NCI-H146 (cell line): ENCODE measurements at places on chromosomes 7 and 10.

DNA sequence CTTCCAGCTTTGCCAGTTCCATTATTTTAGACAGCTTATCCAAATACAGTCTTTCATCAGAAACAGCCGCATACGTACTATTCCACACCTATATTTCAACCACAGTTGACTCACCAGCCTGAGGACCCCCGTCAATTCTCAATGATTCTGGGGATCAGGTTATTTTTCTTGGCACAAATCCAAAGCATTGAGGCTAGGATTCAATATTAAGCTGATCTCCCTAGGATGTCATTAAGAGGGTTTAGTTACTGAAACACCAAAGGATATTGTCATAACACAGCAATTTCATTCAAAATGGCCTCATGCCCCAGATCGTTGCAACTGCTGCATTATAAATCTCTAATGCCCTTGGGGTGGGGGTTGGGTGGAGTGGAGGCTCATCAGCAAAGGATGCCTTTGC is 214.6 kb downstream of the PTEN start:
- DNase-seq = no peak

DNA sequence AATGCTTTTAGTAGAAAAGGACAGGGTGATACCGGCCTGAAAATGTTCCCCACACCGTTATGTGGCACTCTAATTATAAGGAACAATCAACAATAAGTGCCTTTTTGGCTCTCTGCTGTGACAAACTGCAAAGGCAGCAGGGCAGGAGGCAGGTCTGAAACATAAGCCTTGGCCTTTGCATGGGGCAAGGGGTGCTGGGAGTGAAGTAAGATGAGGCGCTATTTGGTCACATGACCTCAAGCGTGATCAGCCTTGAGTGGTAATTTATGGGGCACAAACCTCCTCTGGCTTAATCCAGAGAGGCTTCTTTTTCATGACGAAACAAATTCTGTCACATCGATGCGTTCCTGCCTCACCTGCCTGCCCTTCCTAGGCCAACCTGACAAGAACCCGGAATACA is 202.7 kb downstream of the TAX1BP1 start:
- no peak for DNase-seq

- DNase-seq = no peak
These were observed 38.2 kb downstream of the PPP1R3A start for GRCh38 chr7:113880559-113880958.

DNA sequence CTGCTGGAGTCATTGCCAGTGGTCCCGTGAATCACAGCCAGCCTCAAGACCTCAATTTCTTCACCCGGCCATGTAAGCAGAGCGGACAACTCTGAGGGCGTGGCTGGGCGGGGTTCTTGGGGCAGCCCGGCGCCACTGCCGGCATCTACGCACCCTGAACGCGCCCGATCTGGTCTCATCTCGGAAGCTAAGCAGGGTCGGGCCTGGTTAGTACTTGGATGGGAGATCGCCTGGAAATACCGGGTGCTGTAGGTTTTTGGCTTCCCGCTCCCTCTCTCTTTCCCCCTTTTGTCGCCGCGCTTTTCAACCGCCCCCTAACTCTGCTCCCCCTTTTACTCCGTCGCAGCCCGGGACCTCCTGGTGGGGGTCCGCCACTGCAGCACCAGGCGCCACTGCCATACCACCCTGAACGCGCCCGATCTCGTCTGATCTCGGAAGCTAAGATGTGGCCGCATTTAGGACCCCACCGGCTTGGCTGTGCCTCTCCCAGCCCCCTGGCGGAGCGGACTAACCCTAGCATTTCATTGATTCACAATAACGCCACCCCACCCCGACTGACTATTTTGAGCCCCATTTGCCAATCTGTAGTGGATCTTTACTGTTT is 25.3 kb downstream of the GARIN1A start:
- DNase-seq = no peak

- no peak for DNase-seq
These were observed 370.0 kb upstream of the GHITM start for GRCh38 chr10:83769281-83769820.

GRCh38 chr10:78199005-78199725 is 165.5 kb downstream of the RPS24 start:
- peak; percentile 42 for DNase-seq

DNA sequence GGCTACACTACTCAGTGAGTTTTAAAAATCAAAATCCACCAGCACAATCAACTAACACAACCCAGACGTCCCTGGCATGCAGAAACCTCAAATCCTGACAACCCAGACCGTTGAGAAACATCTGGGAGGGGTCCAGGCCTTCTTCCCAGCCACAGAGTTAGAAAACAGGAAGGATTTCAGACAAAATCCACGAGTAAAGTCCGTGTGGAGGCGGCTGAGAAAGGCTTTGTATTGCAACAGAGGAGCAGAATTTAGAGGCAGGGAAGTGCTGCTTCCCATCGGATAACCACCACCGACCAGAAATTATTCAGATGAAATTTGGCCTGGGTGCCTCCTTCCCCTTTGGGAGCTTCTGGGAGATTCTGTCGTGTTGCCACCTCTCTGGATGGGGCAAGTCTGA is 61.5 kb downstream of the TNS3 start:
- DNase-seq = no peak

DNA sequence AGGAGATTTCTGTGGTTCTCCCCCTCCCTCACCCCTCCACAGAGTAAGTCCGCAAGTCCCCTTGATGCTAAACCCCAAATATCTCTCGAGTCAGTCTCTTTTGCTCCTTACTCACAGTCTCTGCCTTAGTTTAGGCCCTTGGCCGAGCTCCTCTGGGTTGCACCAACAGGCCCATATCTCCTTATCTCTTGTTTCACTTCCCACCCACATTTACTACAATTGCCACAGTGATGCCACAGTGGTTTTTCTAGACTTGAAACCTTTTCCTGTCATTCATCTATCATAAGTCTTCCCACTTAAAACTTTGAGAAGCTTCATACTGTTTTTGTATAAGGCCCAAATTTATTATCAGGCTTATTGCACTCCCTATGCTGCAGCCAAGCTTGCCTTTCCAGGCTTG is 23.4 kb upstream of the NME8 start:
- DNase-seq = no peak

DNA sequence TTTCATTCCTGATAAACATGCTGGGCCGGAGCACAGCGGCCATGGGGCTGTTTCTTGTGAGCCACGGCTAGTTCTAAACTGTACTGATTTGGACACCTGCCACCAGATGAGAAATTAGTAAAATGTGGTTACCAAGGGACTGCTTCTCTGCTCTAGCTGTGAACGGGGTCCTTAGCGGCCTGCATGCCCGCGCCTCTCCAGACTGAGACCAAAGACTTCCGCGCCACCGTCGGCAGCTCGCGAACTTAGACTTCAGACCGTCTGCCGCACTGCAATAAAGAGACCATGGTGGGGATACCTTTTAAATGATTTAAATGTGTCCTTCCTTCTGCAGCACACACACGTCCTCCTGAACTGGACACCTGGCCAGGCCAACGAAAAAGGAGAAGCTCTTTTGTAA is 116.4 kb downstream of the BMS1 start:
- DNase-seq = no peak

- no peak for DNase-seq
These were observed 90.9 kb downstream of the COL26A1 start for GRCh38 chr7:101453617-101454016.

GRCh38 chr10:87862679-87863052 is 667 bp downstream of the KLLN start:
- peak; percentile 79 for DNase-seq

DNA sequence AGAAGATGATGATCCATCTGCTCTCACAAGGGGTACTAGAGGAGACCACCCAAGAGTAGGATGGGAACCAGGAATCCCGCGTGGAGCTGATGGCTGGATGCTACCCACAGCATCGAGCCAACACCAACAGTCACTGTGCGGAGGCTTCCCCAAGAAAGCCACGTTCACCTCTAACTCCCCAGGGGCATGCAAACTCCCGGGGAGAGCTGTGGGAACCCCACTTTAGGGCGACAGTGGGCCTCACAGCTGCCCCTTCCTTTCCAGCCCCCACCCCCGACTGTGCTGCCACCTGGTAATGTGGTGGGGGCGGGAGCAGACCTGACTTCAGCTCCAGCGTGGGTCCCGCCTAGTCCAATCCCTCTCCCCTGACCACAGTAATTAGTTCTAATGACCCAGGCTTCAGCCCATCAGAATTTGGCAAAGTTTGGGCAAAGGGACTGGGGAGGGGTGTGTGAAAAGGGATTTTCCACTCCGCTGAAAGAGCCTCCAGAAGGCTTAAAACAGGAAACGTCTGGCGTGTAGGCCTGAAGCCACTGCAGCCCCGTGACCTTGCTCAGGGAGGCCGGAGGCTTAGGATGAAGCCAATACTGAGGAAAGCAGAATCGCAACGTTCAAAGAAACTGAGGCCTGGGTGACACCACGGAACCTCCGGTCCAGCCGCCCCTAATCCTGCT is 20.3 kb downstream of the ASB13 start:
- DNase-seq = no peak

- DNase-seq = no peak
These were observed 16.2 kb upstream of the SLC26A4 start for GRCh38 chr7:107644309-107644974.

GRCh38 chr7:155003376-155004214 is 671 bp upstream of the PAXIP1 start:
- peak; percentile 85 for DNase-seq

- DNase-seq = no peak
These were observed 17.1 kb upstream of the EZH2 start for GRCh38 chr7:148901178-148901577.

DNA sequence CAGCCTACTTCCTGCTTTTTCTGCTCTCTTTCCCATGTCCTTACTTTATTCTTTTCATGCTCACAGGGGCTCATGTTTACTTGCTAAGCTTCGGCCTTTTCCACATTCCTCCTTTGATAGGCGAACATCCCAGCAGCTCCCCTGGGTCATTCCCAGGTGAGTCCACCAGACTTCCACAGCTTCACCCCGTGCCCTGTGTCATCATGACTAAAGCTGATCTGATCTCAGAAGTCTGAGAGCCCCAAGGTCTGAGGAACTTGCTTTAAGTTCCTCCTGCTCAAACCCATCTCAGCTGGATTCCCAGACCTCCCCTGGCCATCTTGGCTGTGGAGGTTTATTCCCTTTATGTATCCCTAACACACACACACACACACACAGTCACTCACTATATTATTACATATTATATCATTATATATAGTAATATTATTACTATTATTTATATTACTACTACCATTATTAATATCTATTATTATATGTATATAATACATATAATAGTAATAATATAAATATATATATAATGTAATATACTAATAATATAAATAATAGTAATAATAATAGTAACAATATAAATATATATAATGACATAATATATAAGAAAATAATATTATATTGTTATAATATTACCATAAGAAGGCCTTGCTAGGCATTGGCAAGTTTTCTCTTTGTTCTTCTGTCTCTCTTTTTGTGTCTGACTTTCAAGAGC is 295.9 kb downstream of the PTEN start:
- DNase-seq = no peak

GRCh38 chr10:127012769-127013152 is 107.5 kb downstream of the DOCK1 start:
- no peak for DNase-seq

- DNase-seq = no peak
These were observed 113.3 kb downstream of the CYTH3 start for GRCh38 chr7:6159097-6159483.

DNA sequence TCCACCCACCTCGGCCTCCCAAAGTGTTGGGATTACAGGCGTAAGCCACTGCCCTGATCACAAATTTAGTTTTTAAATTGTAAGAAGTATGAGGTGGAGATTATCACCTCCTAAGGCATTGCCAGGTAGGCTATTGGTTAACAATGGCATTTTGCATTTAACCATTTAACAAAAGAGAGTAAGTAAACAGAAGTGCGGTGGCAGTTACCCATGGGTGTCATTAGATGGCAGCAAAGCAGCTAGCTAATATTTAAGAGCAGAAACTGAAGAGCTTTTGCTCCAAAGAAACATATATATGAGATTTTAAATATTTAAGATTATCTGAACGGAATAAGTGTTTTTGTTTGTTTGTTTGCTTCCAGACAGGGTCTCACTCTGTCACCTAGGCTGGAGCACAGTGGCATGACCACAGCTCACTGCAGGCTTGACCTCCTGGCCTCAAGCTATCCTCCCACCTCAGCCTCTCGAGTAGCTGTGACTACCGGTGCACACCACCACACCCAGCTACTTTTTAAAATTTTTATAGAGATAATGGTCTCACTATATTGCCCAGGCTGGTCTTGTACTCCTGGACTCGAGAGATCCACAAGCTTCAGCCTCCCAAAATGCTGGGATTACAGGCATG is 325.5 kb upstream of the C7orf33 start:
- peak; percentile 62 for DNase-seq

GRCh38 chr10:126352453-126352852 is 35.8 kb downstream of the ADAM12 start:
- DNase-seq = peak; percentile 71

- DNase-seq = no peak
These were observed 182.6 kb downstream of the NEBL start for GRCh38 chr10:20714518-20714917.

GRCh38 chr10:86647773-86648703 is 6.3 kb upstream of the OPN4 start:
- DNase-seq = no peak

- DNase-seq = no peak
These were observed 8.1 kb downstream of the DENND10 start for GRCh38 chr10:119112056-119112455.

GRCh38 chr10:108598831-108599230 is 1324.5 kb downstream of the XPNPEP1 start:
- DNase-seq = no peak

DNA sequence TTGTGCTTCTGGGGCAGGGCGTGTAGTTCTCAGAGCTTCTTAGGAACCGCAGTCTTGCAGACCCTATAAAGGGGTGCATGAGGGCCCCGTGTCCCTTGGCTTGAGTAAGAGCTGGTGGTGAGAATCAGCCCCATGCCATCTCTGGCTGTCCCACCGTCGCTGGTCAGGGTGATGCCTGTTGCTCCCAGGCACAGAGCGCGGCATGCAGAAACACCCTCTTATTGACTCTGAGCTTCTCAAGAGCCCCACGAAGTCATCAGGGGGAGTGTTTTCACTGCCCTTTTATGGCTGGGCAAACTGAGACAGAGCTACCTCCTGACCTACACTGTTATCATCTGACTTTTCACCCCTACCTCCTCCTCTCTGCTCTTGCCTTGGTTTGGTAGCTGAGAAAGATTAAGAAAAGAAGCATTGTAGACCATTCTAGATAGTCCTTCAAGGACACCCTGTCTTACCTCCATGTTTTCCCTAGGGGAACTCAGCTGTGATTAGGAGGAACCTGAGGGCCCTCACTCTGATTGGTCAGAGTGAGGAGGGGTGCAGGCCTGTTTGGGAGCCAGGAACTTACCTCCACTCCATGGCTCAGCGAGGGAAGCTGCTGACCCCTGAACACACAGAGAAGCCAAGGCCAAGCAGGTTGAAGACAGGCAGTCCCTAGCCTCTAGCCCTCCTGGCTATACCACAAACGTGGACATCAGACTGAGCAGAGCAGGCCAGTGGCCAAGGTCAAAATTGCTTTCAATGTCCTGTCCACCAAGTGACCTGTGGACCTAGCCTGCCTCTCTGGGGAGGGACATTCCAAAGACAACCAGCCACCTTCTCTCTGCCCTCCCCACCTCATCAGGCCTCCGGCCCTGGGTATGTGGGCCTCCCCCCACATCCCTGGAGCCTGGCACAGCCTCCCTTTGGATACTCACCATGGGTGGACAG is 17.6 kb downstream of the UNC5B start:
- DNase-seq = no peak

GRCh38 chr7:2710286-2710655 is 22.3 kb downstream of the AMZ1 start:
- no peak for DNase-seq
